ENCODE measurements at places on chromosomes 5 and 9.

DNA sequence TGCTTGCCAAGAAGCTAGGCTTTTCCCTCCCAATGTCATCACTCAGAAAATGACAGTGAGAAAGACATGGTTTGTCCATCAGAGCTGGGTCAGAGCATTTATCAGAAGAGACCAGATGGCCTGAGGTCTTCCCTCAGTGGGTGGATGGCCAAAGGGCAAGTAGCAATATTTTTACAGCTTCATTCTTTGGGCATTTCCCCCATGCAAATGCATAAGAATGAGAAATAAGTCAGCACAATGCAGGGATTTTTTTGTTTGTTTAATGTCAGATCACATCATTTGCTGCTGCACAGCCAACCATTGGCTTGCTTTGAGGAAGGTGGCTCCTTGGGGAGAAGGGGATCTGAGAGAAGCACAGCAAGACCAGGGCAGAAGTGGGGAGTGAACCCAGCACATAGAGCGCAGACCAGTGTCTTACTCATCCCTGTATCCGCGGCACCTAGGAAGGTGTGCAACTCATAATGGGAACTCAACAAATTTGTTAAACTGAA, 209.6 kb downstream of the SEMA6A start:
- no peak for DNase-seq

DNA sequence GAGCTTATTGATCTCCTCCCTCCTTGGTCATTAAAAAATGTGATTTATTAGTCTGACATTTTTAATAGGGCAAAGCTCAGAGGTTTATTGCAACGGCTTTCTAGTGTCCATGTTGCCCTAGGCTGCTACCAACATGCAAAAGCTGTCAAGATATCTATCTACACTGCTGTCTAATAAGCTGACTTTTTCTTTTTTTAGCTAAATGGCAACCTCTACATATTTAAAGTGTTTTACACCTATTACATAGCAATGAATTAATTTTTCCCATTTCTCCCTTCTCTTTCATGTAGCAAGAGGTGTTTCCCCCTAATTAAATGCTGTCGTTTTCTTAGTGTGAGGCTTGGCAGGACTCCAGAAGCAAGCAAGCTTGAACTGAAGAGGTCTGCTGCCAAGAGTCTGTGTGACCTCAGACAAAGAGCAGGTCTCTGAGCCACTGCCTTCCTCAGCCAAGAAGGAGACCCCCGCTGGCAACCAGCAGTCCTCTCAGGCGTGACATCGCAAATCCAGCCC, 79.4 kb downstream of the GAS1 start:
- DNase-seq = no peak

- peak; percentile 61 for DNase-seq
Observed at GRCh38 chr5:88883836-88884607, 1.0 kb upstream of the MEF2C start.

DNA sequence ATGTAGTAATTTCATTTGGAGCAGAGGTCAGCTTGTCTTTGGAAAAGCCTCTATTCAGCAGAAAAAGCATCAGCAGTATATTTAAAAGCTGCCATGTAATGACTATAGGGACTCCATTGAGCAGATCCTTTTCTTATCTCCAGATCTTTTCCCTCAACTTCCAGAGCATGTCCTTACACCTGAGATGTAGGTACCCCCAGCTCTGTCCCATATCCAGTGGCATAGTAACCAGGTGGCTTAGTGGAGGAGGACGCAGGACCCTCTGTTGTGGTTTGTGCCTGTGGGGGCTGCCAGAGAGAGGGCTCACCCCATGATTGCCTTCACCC, 61.5 kb downstream of the RCL1 start:
- no peak for DNase-seq

DNA sequence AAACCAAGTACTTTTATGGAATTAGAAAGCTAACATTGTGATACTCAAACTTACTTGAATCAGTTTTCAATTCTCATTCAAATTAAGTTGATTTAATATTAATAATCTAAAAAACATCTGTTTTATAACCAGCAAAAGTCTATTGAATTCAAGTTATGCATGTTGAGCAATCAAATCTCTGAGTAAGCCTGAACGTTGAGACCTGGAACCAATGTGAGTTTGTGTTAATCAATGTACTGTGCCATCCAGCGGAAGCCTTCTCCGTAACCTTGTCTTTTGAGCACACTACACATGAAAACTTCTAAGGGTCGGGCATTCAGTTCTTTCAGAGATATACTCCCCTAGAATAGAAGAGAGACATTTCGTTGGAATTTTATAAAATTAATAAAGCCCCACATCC, 25.9 kb downstream of the SAR1B start:
- DNase-seq = no peak

GRCh38 chr9:90998573-90998972, 197.0 kb downstream of the SYK start:
- DNase-seq = no peak

GRCh38 chr9:36923025-36923625, 110.9 kb downstream of the PAX5 start:
- DNase-seq = no peak

DNA sequence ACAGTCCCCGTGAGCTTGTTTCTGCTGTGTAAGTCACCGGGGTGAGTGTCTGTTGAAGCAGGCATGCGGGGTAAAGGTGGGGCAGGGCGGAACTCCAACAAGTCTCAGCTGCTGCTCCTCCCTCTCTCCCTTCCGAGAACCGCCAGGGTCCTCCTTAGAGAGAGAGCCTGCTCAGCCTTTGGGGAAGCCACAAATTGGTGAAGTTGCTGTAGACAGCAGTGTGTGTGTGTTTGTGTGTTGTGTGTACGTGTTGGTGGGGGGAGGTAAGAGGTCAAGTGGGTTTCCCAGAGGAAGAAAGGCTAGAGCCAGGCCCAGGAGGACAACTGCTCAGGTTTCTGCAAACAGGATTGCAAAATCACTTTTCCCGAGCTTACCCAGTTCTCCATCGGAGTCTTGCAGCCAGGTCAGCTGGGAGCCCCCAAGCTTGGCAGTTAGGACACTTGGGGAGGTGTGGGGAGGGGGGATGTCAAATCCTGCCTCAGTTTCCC, 38.9 kb upstream of the DAB2IP start:
- no peak for DNase-seq

GRCh38 chr5:107670087-107670931, 428 bp downstream of the EFNA5 start:
- peak; percentile 17 for DNase-seq
